ENCODE measurements at places on chromosomes 2 and 18. TPM values are rescaled to one million over a fixed set of nuclear protein-coding genes. Genes with fewer than 3 reads are reported as not detected.

NEB gene
- 17.6 TPM for total RNA-seq

ANKRD62 gene
- total RNA-seq, result not detected

RGPD3 gene
- 0.27 TPM for total RNA-seq

ITGB6 gene
- total RNA-seq, result 2.6 TPM

CROCC2 gene
- not detected for total RNA-seq

ALPI gene
- total RNA-seq, result 4.4 TPM

ALPG gene
- 2.5 TPM for total RNA-seq

TFCP2L1 gene
- 17.8 TPM for total RNA-seq

IGFBP2 gene
- 6.6 TPM for total RNA-seq

RAD51AP2 gene
- not detected for total RNA-seq

NTSR2 gene
- total RNA-seq, result not detected

DNA sequence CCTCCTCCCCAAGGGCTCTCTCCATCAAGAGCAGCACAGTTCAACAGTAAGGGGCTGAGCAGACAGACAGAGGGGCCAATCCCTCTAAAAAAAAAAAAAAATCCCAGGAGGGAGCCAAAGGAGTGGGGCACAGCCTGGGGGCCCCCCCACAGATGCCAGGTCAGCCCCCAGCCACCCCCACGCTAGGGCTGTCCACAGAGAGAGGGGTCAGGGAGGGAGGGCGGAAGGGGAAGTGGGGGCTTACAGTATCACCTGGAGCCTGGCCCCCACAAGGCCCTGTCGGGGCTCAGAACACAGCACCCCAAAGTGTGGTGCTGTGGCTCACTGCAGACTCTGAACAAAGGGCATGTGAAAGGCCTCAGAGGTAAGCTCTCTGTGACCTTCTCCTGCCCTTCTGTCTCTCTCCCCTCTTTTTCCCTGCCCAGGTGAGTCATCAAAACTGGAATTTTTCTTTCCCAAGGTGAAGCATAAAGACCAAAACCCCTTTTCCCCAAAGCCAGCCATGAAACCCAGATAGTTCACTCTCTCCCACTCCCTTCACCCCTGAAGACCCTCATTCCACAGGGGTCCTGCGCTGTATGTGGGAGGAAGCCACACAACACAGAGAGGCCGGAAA is 13.9 kb downstream of the BIN1 start:
- no peak overlapping the region for H3K4me3 ChIP-seq
- H3K27ac ChIP-seq, result peak overlapping the region; percentile 70
- DNase-seq, result no peak
- peaks cover 53% of the 10 kb centered on the region for H3K4me1 ChIP-seq

DNA sequence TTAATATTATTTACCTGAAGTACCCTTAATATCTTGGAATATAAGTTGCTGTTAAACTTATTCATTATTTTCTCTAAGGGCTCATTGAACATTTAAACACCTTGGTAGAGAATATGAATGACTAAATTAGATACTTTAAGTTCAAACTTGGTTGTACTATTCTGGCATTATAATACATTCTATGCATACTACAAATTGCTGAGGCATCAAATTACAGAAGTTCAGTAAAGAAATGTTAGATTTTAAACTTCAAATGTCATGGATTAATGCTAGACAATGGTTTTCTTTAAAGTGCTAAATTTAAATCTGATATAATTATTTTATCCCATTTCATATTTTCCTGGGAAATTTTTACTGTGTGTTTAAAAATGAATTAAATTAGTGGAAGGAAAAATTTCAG is 63.1 kb downstream of the CDCA7 start:
- H3K4me1 ChIP-seq, result no peaks in the 10 kb centered on the region
- no peak overlapping the region for H3K4me3 ChIP-seq
- no peaks in the 10 kb centered on the region for H3K27me3 ChIP-seq
- no peak for DNase-seq
- H3K36me3 ChIP-seq, result no peaks in the 10 kb centered on the region
- no peak overlapping the region for H3K27ac ChIP-seq

- peak; percentile 86 for DNase-seq
- H3K36me3 ChIP-seq, result no peaks in the 10 kb centered on the region
- peak overlapping the region; percentile 96 for H3K27ac ChIP-seq
- peak overlapping the region; percentile 39 for H3K4me3 ChIP-seq
- peaks cover 20% of the 10 kb centered on the region for H3K4me1 ChIP-seq
Observed at GRCh38 chr2:10042301-10043161, 819 bp upstream of the KLF11 start.

DNA sequence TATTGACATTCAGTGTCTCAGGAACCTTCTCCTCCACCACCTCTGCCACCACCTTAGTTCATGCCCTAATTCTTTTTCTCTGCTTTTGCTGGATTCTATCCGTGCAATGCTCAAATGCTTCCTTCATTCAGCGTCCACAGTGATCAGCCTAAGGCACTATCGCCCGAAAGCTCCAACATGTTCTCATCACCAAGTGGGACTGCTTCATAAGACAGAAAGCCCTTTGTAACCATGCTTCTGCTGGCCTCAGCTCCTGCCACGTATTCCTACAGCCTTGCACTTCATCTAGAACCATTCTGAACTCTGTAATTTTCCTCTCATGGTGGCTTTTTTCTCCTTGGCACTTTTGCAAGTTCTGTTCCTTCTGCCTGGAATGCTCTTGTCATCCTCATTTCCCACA is 222.9 kb downstream of the HNMT start:
- no peak for DNase-seq
- peaks cover 3% of the 10 kb centered on the region for H3K4me1 ChIP-seq
- no peak overlapping the region for H3K4me3 ChIP-seq

DNA sequence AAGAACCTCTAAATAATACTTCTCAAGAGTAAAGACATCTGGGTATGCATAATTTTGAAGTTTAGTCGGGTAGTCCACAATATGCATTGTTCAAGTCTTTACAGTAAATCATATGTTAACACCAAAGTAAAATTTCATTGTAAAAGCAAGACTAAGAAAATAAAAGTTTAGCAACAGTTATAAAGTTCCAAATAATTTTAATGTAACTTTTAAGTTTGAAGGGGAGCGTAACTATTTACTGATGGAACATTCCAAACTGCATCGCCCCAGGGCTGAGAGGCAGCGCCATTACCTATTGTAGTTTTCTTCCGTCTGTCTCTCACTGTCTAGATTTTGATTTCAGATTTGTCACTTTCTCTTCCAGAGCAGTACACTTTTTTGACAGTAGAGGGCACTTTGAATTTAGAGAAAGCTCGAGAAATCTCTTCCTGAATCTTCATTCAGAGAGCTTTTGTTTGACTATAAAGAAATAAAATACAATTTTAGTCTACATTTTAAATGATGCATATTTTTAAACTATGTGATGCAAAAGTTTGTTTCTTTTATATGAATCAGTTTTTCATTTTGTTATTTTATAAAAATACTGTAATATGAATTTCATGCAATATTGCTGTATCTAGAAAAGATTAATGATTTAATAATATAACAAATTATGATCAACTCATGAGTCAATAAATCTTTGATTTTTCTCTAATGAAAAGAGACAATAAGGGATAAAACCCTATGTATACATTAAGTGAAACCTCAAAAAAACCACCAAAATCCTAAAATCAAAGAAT is 389.8 kb downstream of the FIGN start:
- no peak for DNase-seq
- peaks cover 17% of the 10 kb centered on the region for H3K4me1 ChIP-seq
- no peak overlapping the region for H3K4me3 ChIP-seq
- no peaks in the 10 kb centered on the region for H3K27me3 ChIP-seq
- H3K27ac ChIP-seq, result no peak overlapping the region
- no peaks in the 10 kb centered on the region for H3K36me3 ChIP-seq

DNA sequence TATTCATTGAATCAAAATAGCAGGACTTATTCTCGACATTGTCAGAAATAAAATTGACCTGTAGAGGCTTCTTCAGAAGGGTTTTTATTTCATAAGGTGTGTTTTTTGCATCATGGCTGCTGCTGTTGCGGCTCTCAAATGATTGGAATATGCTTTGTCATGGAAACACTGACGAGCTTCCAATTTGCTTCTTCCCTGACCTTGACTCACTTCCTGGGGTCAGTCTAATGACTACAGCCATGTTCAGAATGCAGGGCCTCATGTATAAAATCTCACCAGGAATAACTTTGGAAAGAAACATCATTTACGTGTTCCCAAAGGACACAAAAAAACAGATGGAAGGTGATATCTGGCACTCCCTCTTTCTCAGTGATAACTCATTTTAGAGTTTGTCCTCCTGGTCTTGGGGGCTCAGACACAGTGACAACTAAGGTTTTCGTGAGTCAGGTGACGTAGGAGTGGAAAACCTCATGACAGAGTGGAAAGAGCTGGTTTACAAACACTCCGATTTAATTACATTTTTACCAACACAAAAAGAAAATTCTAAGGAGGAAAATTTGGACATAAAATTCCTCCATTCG is 467.0 kb upstream of the RAB12 start:
- DNase-seq, result no peak
- no peak overlapping the region for H3K4me3 ChIP-seq
- H3K36me3 ChIP-seq, result no peaks in the 10 kb centered on the region

DNA sequence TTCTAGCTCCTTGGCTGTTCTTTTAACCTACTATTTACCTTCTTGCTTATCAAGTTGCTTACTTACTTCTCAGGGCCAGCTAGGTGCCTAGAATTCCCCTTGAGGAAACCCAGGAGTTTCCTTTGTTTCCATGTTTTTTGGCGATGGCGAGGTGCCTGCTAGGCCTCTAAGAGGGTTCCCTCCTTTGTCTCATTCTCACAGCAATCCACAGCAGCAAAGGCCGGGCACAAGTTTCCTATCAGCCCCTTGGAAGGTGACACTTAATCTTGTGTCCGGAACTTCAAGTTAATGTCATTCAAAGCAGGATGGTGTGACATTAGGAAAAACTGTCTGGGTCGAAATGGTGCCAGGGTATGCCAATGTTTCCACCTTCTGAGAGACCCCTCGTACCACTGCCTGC is 101.9 kb upstream of the EPC2 start:
- H3K27ac ChIP-seq, result no peak overlapping the region
- H3K36me3 ChIP-seq, result no peaks in the 10 kb centered on the region
- no peak for DNase-seq
- H3K4me3 ChIP-seq, result no peak overlapping the region

- H3K27ac ChIP-seq, result no peak overlapping the region
- DNase-seq, result no peak
- H3K4me3 ChIP-seq, result no peak overlapping the region
- no peaks in the 10 kb centered on the region for H3K36me3 ChIP-seq
Observed at GRCh38 chr2:146652311-146652710, 1192.5 kb upstream of the ACVR2A start.

DNA sequence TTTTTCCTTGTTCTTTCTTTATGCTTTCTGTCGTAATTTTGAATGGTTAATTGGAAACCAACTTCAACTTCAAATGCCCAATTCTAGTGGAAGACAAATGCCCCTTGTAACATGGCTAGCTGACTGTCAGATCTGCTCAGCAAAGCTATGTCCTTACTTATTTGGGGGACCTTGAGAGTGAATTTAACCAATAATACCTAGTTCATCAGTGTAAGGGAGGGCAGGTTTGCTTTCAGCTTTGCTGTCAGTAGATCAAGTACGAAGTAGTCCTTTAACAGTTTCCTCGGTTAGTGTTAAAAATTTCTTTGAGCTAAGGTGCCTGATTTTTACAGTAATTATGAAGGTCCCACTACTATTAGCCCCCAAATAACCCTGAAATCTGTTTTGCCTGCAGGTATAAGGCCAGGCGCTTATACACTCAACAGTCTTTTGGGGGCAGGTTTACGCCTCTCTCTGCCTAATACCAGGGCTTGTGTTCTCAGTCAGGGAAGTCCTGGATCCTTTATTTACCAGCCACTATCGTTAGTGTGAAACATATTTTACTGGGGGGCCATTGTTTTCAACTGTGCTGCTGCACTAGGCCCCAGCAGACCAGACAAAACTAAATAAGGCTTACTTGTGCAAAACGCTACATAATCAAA is 165.1 kb upstream of the KCNJ3 start:
- H3K27me3 ChIP-seq, result no peaks in the 10 kb centered on the region
- no peaks in the 10 kb centered on the region for H3K4me1 ChIP-seq
- no peak overlapping the region for H3K4me3 ChIP-seq
- DNase-seq, result no peak
- H3K36me3 ChIP-seq, result no peaks in the 10 kb centered on the region

- H3K27me3 ChIP-seq, result no peaks in the 10 kb centered on the region
- no peaks in the 10 kb centered on the region for H3K36me3 ChIP-seq
- no peak overlapping the region for H3K27ac ChIP-seq
- H3K4me1 ChIP-seq, result 0 out of 2 replicates have a peak, but pooled peaks cover 4% of the 10 kb centered on the region
Observed at GRCh38 chr2:192327576-192327975, 132.8 kb upstream of the TMEFF2 start.

DNA sequence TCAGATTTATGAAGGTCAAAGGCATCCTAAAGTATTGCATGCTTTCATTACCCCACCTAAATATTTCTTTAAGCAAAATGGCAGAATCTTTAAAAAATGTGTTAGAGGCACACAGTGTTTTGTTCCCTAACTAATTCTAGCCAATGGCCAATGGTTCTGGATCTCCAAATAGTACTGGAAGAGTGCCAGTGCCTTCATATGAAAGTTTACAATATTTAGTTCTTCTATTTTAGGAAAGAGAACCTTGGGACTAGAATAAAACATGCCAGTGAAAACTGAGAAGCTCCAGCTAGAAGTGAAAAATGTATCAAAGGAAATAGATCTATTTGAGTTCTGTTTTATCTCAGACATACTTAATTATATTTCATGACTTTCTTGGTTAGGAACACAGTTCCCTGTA is 37.1 kb downstream of the TACR1 start:
- H3K27me3 ChIP-seq, result no peaks in the 10 kb centered on the region
- H3K4me3 ChIP-seq, result no peak overlapping the region
- no peak for DNase-seq
- no peaks in the 10 kb centered on the region for H3K36me3 ChIP-seq

DNA sequence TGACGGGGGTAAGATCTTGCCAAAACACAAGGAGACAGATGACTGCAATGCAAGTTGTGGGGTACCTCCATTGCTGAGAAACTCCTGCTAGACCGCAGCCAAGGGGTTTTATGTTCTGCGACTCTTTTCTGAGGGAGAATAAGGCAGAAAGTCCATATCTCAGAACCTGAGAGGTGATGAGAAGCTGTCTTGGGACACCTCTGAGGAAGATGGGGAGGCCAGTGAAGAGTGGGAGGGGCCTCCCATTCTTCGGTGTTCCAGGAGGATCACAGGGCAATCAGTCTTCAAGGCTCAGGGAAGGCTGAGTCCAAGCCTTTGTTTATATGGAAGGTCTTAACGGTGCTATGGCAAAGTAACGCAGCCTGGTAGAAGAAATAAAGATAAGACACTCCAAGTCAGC is 18.0 kb downstream of the CYP27A1 start:
- H3K4me1 ChIP-seq, result peaks cover 15% of the 10 kb centered on the region
- H3K4me3 ChIP-seq, result no peak overlapping the region
- no peak for DNase-seq
- no peaks in the 10 kb centered on the region for H3K36me3 ChIP-seq
- no peak overlapping the region for H3K27ac ChIP-seq
- no peaks in the 10 kb centered on the region for H3K27me3 ChIP-seq

- H3K27ac ChIP-seq, result no peak overlapping the region
- no peaks in the 10 kb centered on the region for H3K27me3 ChIP-seq
- no peaks in the 10 kb centered on the region for H3K4me1 ChIP-seq
- DNase-seq, result no peak
- H3K4me3 ChIP-seq, result no peak overlapping the region
Observed at GRCh38 chr2:47599171-47599570, 183.8 kb upstream of the MSH6 start.

GRCh38 chr18:57516056-57516455 is 70.4 kb downstream of the FECH start:
- H3K4me1 ChIP-seq, result no peaks in the 10 kb centered on the region
- H3K27ac ChIP-seq, result no peak overlapping the region
- H3K36me3 ChIP-seq, result no peaks in the 10 kb centered on the region

GRCh38 chr2:148279216-148279615 is 258.3 kb downstream of the MBD5 start:
- H3K4me1 ChIP-seq, result 0 out of 2 replicates have a peak, but pooled peaks cover 6% of the 10 kb centered on the region
- DNase-seq, result no peak
- no peaks in the 10 kb centered on the region for H3K36me3 ChIP-seq
- no peak overlapping the region for H3K4me3 ChIP-seq
- H3K27me3 ChIP-seq, result no peaks in the 10 kb centered on the region

Data from Caco-2 (cell line).